ENCODE measurements at places on chromosomes 11 and 22.
A peak's percentile ranks its signal among the peaks of the same experiment; 100 is the strongest.

DNA sequence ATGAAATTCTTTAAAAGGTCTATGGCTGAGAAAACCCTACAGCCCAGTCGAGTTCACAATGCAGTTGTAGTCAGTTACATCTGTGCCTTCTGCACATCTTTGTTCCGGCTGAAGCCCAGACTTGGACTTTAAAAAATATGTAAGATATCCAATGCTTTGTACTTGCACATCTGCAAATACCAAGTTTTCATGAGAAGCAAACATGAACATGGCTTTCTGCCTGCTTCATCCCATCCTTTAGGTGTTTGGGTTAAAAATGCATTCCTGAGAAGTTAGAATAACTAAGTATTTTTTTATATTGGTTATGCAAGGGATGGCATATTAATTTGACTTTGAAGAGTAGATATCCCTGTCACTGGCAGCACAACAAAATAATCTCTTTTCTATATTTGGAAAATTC lies 528.4 kb downstream of the METTL15 start:
- DNase-seq, result no peak

- DNase-seq, result no peak
These were observed 51.7 kb upstream of the PRODH start for GRCh38 chr22:18987765-18988164.

DNA sequence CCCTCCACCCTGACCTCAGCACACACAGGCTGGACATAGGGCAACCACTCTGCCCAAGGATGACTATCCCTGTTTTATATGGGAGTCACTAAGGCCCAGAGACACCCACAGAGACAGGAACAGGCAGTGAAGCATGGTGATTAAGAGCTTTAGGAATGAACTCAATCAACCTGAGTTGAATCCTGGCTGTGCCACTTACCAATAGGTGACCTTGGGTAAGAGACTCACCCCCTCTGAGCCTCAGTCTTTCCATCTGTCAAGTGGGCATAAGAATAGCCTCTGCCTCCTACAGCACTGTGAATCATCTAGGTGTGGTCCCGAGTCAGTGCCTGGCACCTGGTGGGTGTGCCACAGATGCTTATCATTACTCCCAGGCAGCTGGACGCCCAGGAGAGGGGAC lies 6.8 kb downstream of the CRYBB1 start:
- DNase-seq, result no peak

DNA sequence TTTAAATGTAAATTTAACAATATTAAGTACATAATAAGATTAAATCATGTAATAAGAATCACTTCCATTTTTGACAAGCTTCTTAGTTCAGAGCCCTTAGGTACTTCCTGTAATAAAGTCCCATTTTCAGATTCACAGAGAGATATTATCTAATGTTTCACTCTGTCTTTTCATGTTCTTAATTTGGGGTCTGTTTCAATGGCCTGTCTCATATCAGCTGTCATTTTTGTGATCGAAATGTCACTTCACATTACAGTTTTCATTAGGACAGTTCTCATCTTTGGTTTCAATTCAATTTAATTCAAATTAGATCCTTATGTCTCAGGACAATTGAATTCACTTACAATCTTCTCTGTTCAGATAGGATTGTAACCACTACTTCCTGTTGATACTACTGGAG lies 22.6 kb upstream of the OLFML1 start:
- no peak for DNase-seq

DNA sequence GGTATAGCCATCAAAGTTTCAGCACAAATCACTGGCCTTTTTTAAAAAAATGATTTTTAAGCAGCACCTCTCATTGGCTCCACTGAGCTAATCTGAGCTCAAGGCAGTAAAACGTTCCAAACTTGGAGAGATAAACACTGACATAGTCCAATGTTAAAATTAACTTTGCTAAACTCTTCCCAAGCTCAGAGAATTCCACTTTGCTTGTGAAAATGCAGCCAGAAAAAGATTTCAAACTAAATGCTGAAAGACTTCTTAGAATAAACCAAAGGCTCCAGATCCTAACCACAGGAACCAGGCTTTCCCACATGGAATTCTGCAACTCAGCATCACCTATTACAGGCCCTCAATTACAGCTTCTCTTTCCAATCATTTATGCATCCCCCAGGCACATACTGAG lies 84.7 kb upstream of the GDPD4 start:
- no peak for DNase-seq

GRCh38 chr11:3933165-3933628 lies 77.7 kb downstream of the STIM1 start:
- no peak for DNase-seq

GRCh38 chr22:35023692-35024363 lies 42.1 kb upstream of the ISX start:
- peak; percentile 45 for DNase-seq

GRCh38 chr11:129259931-129260348 lies 67.8 kb upstream of the ARHGAP32 start:
- DNase-seq, result no peak

DNA sequence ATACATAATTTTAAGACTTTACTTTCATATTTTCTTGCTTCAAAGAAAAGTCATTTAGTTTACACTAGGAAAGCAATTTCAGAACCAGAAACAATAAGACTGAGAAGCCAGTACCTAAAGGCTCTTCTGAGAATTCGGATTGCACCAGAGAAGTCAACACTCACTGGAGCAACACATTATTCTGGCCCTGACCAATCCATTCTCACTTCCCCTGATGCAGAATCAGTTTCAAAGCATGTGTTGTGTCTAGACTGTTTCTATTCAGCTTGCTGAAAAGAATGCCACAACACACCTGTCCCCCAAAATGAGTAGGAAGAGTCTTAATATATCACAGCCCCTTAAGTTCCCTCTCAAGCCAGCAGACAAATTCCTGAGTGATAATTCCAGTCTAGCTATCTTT lies 1074.3 kb upstream of the TENM4 start:
- no peak for DNase-seq

DNA sequence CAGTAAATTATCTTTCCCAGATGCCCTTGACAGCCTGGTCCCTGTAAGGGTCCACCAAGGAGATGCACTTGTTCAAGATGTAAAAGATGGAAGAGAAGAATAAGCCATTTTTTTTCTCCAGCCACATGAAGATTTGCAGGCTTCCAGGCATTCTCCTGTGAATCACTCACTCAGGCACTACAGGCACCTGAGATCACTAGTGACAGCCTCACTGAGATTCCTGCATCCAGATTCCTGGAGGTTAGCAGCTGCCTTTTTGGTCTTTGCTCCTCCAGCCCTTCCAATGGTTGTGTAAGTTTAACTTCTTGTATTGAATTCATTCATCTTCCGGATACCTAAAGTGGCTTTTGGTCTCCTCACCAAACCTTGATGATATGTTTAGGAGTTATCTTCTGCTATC lies 630.2 kb upstream of the CADM1 start:
- DNase-seq, result no peak

DNA sequence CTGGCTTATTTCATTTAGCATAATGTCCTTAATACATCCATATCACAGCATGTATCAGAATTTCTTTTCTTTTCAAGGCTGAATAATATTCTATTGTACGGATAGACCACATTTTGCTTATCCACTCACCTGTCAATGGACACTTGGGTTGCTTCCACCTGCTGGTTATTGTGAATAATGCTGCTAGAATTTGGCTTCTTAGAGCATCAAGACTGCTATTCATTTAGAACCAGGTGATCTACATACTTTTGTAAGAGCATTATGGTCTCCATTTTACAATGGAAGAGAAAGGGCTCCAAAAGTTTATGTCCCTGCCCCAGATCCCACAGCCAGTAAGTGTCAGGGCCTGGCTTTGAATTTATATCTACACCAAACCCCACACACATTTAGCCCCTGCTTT lies 100.7 kb upstream of the CD82 start:
- DNase-seq, result no peak

- DNase-seq, result no peak
These were observed 133.2 kb downstream of the SLC17A6 start for GRCh38 chr11:22471385-22471784.

DNA sequence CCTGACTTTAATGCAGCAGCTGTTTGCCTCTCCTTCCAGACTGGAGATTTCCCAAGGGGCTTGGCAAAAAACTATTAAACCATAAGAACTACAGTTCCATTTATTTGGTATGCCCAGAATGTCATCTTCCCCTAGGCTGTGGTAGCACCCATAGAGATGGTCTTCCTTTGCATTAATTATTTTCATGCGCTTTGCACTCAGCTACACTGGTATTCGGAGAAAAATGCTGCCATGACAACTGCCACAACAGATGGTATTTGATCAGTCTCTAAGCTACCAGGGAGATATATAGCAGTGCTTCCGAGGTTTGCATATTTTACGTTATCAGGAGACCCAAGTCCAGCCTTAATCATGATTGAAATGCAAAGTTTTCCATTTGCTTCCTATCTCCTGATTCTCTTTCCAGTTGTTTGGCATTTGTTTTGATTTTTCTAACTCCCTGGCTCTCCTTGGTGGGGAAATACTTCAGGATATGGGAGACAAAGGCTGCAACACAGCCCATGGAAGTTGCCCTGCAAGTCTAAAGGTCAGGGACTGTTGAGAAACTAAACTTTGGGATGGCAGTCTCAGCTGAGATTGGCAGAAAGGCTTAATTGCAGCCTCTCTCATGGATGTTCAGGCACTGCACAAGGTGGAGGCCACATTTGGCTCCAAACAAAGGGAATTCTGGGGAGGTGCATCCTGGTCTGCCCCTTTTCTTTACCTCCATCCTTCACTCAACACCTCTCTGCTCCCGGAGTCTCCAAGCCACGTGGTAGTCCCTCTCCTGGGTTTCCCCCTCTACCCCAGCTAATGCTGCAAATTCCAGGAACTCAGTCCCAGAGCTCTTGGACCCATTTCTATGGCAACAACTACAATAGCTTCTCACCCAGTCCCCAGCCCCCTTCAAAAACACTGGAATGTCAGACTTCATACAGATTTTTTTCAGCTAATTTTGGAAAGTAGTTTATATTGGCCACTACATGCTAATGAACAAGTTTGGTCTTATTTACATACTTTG lies 151.8 kb downstream of the NAV2 start:
- no peak for DNase-seq

DNA sequence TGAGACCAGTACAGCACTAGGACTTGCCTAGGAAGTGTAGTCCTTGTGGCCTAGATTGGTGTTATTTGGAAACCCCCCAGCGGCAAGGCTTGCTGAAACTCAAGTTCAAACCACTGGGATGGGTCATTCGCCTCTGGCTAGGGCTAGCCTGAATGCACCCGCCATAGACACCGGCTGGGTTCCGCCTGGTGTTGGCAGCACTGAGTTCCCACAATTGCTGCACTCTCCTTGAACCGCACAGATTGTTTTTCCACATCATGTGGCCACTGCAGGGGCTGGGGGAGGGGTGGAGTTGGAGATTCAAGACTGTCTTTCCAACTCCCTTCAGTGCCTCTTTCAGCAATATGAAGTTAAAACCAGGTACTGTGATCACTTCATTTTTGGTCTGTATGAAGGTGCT lies 43.1 kb downstream of the CCDC73 start:
- DNase-seq, result no peak

GRCh38 chr11:67030976-67031375 lies 8.0 kb downstream of the SYT12 start:
- no peak for DNase-seq

- DNase-seq, result no peak
These were observed 1.6 kb downstream of the CD81 start for GRCh38 chr11:2378527-2379210.

DNA sequence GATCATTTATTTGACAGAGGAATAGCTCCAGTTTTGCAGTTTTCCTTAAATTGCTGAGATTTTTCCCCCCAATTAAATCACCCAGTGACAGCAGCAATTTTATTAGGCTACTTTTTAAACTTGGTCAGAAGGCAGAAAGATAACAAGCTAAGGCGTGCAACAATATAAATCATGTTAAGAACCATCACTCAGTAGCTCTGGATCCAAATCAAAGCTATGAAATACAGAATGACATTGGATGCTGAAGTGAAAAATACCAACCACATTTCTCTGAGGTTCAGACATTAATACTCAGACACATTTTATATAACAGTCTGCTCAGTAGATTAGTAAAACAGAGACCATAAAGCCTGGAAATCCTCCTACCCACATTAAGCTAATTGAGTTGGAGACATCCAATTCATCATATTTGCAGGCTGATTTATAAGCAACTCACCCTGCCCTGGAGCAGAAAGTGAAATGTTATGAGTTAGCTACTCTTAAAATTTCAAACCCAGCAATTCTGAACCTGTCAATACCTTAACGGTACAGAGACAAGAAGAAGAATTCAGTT lies 1108.4 kb downstream of the DLG2 start:
- no peak for DNase-seq

- no peak for DNase-seq
These were observed 15.6 kb downstream of the CABIN1 start for GRCh38 chr22:24026733-24027132.

GRCh38 chr11:131568318-131568717 lies 197.9 kb downstream of the NTM start:
- DNase-seq, result no peak

DNA sequence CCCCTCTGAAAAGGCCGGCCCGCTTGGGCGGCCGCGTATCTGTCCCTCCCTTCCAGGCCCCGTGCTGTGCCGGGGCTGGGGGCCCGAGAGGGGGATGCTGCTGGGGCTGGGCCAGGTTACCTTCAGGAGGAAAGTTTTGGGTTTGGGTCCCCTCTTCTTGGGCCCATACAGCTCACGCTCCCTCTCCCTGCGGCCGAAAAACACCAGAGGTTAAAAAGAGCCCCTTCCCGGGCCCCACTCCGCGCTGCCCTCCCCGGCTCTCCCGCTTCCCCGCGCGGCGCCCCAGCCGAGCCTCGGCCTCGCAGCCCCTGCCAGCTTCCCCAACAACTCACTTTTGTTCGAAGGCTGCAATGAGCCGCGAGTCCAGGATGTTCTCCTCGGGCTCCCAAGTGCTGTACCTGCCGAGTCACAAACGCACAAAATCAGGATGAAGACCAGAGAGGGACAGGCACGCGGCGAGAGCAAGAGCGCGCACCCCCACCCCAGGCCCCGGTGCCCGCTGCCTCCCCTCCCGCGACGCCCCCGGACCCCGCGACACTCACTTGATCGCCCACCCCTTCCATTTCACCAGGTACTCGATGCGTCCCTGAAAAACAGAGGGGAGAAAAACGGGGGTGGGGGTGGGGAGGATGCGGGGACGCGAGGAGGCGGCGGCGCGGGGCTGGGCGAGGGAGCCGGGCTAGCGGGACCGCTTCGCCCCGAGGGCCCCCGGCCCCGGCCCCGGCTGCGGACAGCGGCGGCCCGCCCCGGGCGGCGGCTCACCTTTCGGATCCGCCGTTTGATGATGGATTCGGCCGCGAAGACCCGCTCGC lies 450 bp downstream of the CBX6 start:
- DNase-seq, result no peak

DNA sequence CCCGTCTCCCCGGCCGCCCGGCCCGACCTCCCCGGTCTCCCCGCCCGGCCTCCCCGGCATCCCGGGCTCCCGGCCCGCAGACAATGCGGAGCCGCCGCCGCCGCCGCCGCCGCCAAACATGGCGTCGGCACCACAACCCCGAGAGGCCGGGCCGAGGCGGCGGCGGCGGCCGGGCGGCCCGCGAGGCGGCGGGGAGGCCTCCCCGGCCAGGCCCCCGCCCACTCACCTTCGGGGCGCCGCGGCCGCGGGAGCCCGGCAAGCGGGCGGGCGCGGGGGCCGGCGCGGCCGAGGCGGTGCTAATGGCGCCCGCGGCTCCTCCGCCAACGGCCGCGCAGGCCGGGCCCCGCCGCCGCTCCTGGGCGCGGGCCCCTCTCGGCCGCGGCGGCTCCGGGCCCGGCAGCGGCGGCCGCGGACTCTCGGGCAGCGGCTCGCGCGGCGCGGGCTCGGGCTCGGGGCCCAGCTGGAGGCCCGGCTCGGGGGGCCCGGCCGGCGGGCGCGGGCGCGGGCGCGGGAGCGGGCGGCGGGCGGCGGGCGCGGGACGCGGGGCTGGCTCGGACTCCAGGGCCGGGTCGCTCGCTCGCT lies 311 bp downstream of the BRD1 start:
- no peak for DNase-seq

GRCh38 chr11:65646288-65646957 lies 8.5 kb downstream of the SIPA1 start:
- DNase-seq, result no peak

All from D721Med (cell line).